Sigmoid colon (tissue), 7 donors: ENCODE measurements at places on chromosomes 2 and 18. TPM values are rescaled to one million over a fixed set of nuclear protein-coding genes. Genes with fewer than 3 reads are reported as not detected.

- DNase-seq = no peak
Measured at GRCh38 chr2:181785691-181786344, 105.5 kb upstream of the NEUROD1 start.

DNA sequence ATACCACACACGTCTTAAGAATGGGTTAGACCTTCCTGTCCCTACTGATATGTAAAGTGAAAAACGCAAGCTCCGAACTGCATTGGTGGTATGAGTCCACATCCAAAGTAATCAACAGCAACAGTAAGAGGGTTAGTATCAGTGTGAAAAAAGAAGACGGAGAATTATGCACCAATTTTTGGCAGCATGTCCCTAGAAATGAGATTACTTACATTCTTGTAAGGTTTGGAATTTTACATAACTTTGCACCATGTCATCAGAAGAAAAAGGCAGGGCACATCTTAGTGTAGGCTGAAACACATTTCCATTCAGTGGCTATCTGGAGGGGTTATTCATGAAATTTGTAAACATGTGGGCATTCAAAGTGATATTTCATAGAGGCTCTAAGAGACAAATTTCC lies 88.2 kb downstream of the LONRF2 start:
- DNase-seq = no peak

ATP8B1 gene
- 14.9 TPM for total RNA-seq

C2orf49 gene
- 15.8 TPM for total RNA-seq
